ENCODE measurements at places on chromosomes 6 and 20.

- DNase-seq = no peak
Observed at GRCh38 chr20:63555661-63556381, 1.9 kb downstream of the FNDC11 start.

DNA sequence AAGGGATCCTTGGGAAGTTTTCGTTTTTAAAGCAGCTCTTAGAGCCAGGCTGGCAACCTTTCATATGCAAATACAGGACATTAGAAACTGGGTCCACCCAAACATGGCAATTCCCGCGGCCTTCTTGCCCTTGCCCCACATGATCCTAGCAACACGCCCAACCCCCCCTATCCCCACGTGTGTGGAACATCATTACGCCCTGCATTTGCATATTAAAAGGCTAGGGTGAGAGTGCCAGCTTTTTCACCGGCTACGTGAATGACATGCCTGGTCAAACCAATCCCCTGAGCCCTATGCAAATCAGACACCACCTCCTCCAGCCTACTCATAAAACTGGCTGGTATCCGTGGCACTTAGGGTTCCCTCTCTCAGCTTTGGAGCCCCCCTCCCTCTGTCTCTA is 88.1 kb downstream of the TNFRSF21 start:
- DNase-seq = no peak

- DNase-seq = peak; percentile 85
Observed at GRCh38 chr20:3470627-3471396, at the start of gene ATRN. Gene ATRN (plus strand): TSS chr20:3471018. CDS start chr20:3471108, 90 bp downstream.

- no peak for DNase-seq
Observed at GRCh38 chr20:6583134-6583738, 184.2 kb upstream of the BMP2 start.

DNA sequence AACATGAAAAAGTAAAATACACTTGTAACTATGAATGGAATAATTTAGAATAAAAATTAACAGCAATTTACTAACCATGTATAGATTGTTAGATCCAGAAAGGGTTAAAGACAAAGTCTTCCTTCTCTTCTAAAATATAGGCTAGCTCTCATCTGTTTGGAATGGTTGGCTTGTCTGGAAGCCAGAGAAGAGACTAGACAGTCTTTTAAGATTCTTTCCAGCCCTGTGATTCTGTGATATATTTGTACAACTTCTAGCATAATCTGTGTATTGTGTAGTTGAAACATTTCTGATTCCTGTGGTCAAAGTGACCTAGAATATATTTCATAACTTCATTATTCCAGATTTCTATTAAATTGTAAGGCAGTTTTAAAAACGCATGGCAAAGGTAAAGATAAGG is 196.6 kb downstream of the UST start:
- DNase-seq = no peak

DNA sequence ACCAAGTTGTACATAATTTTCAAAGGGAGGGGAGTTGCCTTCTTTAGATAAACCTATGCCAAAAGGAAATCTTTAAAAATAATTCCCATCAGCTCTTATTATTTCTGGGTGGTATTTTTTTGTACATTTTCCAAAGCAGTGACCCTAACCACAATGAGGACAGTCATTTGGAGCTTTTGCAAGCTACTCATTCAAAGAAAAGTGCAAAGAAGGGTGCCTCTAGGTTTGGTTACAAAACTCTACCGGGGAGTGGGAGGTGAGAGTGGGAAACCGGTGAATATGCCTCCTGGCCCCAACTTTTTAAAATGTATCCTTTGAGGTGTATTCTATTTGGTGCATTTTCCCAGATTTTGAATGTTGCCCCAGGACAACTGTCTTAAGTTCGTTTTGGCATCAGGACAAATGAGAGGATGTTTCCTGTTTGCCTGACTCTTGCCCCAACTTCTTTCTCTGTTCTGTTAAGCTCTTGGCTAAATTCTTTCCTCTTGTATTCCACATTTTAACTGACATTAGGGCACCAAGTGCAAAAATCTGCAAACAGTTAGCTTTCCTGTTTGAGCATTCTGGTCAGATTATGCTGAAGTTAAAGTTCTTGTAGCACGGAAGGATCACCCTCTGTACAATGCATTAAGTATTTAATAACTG is 78.9 kb downstream of the SLX4IP start:
- DNase-seq = no peak

DNA sequence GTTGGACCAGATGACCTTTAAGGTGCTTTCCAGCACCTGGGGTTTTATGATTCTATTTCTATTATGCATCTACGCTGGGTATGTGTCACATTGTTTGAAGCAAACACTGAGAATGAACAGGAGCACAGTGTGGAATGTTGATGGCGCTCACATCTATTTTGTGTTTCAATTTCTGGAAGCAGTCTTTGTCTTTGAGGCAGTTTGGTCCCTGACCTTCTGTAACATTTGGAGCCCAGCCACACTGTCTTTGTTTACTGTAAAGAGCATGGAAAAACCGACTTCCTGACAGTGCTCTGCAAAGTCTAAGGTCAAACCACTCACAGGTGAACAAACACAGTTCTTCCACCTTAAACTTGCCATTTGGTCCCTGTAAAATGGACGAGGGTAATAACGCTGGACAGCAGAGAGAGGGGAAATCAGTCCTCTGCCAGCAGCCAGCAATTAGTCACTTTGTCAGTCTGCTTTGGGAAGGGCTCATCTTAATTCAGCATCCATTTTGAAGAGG is 155.5 kb downstream of the PRL start:
- no peak for DNase-seq

DNA sequence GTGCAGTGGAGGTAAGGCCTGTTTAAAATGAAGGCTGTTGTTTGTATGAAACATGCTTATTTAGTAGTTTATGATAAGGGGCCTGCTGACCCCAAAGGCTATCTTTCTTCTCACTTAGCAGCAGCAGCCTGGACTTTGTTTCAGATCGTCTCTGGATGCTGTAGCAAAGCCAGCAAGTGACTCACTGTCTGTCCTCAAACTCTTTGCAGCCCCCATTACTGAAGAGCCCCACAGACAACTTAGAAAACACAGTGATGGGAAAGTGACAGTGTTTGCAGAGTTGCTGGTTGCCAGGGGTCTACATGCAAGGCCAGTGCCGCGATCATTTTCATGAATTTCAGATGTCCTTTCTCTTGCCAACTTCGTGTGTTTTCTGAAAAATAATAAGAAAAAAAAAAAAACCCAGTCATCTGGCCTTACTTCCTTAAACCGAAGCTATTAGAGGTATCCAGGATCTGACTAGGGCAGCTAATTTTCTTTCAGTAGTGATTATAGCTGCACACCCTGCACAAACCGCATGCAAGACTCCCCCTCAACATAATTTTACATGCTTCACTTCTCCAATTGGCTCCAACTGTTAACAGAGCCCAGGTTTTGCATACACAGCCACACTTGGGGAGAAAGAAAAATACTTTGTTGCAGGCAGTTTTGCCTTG is 11.6 kb upstream of the F13A1 start:
- DNase-seq = no peak

- no peak for DNase-seq
Observed at GRCh38 chr6:20473518-20473917, 60.7 kb upstream of the CDKAL1 start.

- no peak for DNase-seq
Observed at GRCh38 chr20:62671765-62672164, 29.5 kb downstream of the SLCO4A1 start.

DNA sequence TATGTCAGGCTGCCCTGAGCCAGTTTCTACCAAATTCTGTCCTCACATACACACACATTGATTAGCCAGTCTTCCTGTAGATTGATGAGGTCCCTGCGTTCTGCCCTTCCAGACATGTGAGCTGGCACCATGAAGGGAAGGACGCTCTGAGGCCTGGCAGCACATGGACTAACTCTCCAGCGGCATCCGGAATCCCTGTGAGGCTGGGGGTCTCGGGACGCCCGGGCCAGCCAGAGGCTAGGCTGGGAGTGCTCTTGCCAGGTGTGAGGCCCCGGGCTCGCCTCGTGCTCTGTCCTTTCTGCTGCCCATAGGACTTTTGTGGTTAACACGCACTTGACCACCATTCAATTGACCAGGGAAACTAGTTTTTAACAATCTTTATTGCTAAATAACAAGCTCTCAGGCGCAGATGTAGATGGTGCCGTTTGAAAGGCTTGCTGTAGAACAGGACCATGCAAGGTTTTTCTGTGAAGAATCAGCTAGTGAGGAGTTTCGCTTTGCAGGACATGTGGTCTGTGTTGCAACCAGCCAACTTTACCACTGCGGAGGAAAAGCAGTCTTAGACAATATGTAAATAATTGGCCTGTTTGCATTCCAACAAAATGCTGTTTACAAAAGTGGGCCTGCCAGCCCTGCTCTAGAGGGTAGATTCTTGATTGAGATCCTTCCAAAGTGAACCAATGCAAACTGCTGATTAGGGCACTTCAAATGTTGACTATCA is 29.3 kb downstream of the FOXF2 start:
- DNase-seq = no peak

GRCh38 chr20:13953227-13953626 is 37.2 kb downstream of the SEL1L2 start:
- no peak for DNase-seq

GRCh38 chr20:58071298-58071697 is 157.2 kb downstream of the ANKRD60 start:
- DNase-seq = no peak

- DNase-seq = no peak
Observed at GRCh38 chr6:39876111-39876510, 58.2 kb downstream of the MOCS1 start.

DNA sequence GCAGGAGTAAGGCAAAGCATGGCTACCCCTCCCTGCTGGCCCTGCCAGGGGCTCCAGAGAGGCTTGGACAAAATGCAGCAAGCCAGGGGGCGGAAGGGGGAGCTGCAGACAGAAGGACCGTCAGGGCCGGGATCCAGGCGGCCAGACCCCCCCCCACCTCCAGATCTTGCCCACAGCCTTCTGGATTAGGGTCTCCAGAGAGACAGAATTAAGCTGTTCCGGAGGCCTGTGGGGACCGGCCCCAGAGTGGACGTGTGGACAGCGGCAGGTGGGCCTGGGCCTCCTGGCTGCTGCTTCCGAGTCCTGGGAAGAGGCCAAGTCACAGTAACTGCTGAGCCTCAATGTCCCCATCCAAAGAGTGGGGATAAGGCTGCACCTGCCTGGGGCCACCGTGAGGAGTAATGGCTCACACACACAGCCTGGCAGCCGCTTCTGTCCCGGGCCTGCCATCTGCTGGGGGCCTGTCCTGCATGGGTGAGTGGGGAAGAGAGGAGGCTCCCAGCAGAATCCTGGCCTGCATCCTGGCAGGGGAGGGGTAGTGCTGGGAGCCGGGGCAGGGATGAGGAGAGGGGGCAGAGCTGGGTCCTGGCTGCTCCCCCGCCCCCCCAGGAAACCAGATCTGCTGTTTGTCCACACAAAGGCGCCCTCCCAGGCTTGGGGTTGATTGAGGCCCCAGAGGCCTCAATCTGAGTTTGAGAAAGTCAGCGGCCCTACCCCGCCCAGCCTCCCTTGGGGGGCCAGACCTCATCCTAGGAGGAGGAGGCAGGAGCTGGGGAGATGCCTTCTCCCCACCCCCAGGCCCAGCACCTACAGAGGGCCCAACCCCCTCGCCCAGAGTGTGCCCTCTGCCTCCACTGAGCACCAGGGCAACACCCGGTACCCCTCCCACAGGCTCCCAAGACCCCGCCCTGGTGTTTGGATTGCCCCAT is 3.9 kb downstream of the LAMA5 start:
- DNase-seq = no peak

DNA sequence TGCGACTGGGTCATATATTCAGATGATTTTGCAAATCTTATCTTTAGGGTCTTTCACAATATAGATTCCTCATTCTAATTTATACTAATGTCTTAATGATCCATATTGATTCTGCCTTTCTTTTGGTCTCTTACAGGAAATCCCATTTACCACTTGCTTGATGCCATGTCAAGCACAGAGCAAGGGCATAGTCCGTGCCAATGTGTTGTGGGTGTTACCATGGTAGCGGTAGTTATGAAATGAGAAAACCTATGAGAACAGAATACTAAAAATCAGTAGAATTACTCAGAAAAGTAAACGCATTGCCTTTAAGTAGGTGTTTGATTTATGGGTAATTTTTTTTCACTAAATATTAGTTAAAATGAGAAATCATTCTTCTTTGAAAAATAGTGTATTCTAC is 153.9 kb upstream of the RAB32 start:
- DNase-seq = no peak

GRCh38 chr6:130890521-130890971 is 63.3 kb downstream of the SMLR1 start:
- DNase-seq = no peak

DNA sequence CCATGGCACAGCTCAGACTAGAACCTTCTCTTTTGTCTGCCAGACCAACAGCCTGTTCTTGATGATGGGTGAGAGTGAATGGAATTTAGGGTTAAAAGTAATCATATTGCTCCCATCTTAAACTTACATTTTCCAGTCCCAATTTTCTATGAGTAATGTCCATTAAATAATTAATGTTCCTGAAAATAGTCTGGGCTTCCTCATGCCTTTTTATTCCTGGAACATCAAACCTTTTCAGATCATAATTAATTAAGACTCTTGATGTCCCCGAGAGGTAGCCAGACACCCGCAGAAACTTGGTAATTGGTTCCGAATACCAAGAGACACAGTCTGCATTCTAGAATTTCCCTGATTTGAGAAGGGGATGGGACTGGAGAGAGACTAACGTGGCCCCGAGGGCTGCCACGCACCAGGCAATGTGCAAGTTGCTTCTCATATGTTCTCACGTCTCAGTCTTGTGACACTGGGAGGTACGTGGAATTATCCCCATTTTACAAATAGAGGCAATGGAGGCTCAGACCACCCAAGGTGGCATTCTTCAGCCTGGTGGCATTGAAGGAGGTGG is 78.6 kb upstream of the TOX2 start:
- no peak for DNase-seq

- DNase-seq = no peak
Observed at GRCh38 chr6:136587527-136587926, 37.3 kb upstream of the MAP7 start.

- no peak for DNase-seq
Observed at GRCh38 chr6:37940074-37940847, 120.7 kb downstream of the ZFAND3 start.

All from stimulated activated CD4-positive, alpha-beta T cell treated with anti-CD3 and anti-CD28 coated beads, Interleukin-12 subunit alpha, Interleukin-12 subunit beta, amount 100 ng/mL, for 48 hours (primary cell).